A549 treated with ZK216348 at 1 μM for 4 hours (cell line): ENCODE measurements at places on chromosomes 6 and 20. TPM values are rescaled to one million over a fixed set of nuclear protein-coding genes. Genes with fewer than 3 reads are reported as not detected.

Gene HLA-DOB
- 0.16 to 0.23 TPM in 2 of 5 replicates, not detected in the others for total RNA-seq

Gene QRSL1
- 5.8 to 7.8 TPM (median 6.7 TPM) in 5 replicates for total RNA-seq

Gene IL17A
- total RNA-seq = not detected in 5 replicates

Gene SRSF12
- total RNA-seq = 0.75 to 1.9 TPM (median 1.0 TPM) in 5 replicates

Gene GABRR1
- total RNA-seq = not detected in 5 replicates
